Activated T-helper 2 cell treated with anti-CD3 and anti-CD28 coated beads, Interferon-gamma antibody, Interleukin-2, Interleukin-4, amounts not matched to agents 10 μg/mL and 5 μg/mL and 100 μg/mL, durations not matched to agents 14 hours and 24 hours and 36 hours (primary cell): ENCODE measurements at places on chromosomes 13 and 19.
A peak's percentile ranks its signal among the peaks of the same experiment; 100 is the strongest.

DNA sequence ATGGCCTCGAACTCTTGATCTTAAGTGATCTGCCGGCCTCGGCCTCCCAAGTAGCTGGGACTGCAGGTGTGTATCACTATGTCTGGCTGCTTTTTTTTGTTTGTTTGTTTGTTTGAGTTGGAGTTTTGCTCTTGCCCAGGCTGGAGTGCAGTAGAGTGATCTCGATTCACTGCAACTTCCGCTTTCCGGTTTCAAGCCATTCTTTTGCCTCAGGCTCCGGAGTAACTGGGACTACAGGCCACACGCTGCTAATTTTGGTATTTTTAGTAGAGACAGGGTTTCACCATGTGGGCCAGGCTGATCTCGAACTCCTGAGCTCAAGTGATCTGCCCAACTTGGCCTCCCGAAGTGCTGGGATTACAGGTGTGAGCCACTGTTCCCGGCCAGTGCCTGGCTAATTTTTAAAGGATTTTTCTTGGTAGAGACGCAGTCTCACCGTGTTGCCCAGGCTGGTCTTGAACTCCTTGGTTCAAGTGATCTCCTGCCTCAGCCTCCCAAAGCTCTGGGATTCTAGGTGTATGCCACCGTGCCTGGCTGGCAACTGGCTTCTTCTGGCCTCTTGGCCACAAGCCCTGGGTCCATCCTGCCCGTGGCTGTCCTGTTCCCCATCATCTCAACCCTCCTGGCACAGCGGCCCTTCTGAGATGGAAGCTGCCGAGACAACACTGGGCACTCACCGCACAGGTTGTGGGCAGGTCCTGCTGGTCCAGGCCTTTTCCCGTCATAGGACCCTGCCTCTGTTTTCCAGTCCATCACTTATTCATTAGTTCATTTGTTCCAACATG lies 11.5 kb downstream of the TECR start:
- no peak for DNase-seq

GRCh38 chr13:89053418-89053817 lies 1382.2 kb downstream of the SLITRK5 start:
- no peak for DNase-seq

DNA sequence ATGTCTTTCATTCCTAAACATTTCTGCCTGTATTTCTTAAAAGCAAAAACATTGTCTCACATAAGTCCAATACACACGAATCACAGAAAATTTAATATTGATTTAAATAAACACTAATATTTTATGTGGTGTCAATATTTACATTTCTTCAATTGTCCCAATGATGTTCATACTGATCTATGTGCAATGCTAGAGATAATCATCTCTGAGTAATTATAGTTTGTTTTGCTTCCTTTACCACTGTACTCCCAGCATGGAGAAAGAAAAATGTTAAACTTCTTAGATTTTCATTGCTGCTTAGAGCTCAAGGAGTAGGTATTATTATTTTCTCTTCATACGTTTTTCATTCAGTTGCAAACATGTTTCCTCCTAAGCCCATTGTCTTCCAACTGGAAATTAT lies 434.2 kb upstream of the PRR20A start:
- no peak for DNase-seq

DNA sequence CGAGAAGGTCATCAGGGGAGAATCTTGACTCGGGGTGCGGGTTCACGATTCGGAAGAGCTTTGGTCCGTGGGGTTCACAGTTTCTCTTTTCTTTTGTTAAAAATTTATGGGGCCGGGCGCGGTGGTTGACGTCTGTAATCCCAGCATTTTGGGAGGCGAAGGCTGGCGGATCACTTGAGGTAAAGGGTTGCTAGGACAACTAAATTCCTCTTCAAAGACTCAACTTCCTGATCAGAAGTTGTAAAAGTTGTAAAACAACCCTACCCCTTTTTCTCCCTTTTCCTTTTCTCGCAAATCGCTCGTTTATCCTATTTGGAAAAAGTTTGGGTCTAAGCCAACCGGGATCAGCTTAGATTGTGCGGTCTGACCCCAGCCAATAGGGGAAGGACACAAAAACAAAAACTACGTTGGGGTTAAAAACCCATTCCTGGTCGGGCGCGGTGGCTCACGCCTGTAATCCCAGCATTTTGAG lies 673 bp downstream of the ZNF486 start:
- no peak for DNase-seq

- no peak for DNase-seq
Observed at GRCh38 chr13:34391076-34391475, 551.0 kb upstream of the NBEA start.

- no peak for DNase-seq
Observed at GRCh38 chr19:18711893-18712292, 28.4 kb downstream of the CRTC1 start.

DNA sequence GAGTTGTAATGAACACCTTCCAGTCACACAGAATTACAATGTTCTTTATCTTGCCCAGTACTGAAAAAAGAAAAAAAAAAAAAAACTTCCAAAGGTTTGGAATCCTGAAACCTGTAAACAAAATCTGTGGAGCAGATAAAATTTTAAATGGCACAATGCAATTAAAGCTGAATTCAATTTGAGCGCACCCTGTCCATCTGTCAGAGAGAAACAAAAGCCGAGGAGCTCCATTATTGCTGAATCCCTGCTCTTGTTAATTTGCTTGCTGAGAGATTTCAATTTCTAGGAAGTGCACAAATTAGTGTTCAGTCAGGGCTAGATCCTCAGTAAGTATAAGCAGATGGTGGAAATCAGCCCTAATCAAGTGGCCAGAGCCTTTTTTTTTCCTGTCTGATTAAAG lies 65.2 kb downstream of the DACH1 start:
- DNase-seq, result no peak

GRCh38 chr19:23406721-23407120 lies 11.4 kb upstream of the ZNF91 start:
- DNase-seq, result no peak

DNA sequence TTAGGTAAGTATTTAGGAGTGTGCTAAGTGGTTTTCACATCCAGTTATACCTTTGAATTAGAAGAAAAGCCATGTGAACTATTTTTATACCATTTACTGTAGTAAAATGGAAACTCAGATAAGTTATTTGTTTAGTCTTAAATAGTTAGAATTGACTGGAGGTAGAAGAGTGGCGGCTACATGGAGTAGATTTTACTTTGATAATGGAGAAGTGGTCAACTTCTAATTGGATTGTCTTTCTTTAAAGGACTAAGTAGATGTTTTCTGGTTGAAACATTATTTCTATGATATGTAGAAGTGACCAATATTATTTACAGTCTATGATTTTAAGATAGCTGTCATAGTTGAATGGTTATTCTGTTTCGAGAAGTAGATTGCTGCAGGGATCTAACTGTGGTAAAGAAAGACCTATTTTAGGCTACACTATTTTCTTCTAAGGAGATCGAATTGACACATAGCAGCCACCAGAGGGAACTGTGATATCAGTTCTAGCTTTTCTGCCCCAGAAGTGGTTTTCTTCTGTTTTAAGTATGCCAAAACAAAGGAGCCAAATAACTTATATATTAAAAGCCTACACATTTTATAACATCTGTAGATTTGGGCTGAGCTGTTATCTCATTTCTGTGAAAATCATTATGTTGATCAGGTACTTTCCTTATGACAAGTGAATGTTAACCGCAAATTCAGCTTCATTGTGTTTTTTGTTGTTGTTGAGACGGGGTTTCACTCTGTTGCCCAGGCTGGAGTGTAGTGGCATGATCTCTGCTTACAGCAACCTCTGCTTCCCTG lies 26.1 kb downstream of the ZMYM2 start:
- DNase-seq, result no peak

DNA sequence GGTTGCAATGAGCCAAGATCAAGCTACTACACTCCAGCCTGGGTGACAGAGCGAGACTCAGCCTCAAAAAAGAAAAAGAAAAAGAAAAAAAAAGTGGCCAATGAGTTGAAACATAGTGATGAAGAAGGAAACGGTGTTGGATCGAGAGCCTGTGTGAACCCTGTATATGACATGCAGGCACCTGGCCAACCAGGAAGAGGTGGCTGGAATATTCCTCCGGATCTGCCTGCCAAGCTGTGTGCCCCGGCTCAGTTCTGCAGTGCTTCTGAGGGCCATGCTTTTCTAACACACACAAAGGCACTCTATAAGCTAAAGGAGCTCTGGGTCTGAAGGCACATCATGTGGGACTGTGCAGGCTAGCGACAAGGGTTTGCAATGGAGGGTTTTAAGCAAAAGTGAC lies 3.7 kb upstream of the ZNF444 start:
- no peak for DNase-seq

- DNase-seq, result no peak
Observed at GRCh38 chr13:51758691-51759090, 45.3 kb downstream of the DHRS12 start.

DNA sequence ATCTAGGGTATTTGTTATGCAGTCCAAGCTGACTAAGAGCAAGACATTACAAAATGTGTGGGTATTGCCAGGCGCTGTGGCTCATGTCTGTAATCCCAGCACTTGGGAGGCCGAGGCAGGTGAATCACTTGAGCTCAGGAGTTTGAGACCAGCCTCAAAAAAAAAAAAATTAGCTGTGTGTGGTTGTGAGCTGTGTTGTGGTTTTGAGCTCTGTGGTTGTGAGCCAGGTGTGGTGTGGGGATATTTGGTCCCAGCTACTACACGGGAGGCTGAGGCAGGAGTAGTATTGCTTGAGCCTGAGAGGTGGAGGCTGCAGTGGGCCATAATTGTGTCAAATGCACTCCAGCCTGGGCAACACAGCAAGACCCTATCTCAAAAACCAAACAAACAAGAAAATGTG lies 5.6 kb upstream of the KEAP1 start:
- DNase-seq, result no peak

GRCh38 chr19:45568732-45569131 lies 15.9 kb downstream of the OPA3 start:
- DNase-seq, result no peak

GRCh38 chr19:19203012-19203856 lies at the start of gene NR2C2AP:
TSS of gene NR2C2AP (minus strand) at chr19:19203414. CDS start at chr19:19203060, 354 bp downstream.
- peak; percentile 90 for DNase-seq

DNA sequence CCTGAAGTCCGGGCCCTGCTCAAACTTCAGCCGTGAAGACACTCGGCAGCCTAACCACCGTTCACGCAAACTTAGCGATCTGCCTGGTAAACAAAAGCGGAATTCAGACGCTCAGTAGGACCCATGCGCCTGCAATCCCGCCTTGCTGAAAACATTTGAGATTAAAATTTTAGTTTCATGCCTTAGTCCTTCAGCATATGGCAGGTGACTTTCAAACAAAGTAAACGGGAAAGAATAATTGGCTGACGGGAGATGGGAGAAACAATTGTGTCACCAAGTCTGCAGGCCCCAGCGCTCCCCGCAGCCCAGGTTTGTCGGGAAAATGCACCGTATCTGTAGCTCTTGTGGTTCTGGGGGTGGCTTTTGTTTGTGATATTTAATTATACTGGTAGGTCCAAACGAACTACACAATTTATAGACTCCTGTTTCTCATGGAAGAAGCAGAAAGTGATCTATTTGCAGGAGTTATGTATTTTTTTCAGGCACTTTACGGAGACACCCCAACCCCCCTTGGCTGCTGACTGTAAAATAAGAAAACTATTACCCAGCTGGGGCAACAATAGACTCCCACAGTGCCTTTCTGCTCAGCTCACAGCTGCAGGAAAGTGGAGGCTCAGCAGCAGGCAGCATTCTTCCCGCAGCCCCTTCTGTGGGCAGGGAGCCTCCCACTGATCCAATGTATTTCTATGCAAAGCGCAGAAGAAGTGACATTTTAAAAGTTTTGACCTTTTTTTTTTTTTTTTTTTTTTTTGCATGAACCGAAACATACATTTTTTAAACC lies 94.8 kb downstream of the SOX1 start:
- no peak for DNase-seq

DNA sequence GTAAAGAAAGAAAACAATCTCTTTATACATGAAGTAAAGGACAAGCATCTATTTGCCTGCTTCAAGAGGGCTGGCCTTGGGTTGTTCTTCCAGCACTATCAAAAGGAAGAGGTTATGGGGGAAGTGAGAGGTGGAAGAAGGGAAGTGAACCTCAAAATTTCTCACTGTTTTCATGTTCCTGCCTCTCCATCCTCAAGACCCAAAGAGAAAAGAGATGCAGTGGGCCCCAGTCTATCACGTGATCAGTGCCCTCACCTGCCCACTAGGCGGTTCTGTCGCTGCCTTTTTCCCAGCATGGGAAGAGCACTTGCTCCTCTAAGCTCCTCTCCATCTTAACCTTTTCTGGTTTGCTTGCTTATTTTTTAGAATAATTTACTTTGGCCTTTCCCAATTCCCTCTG lies 6.2 kb upstream of the USP12 start:
- DNase-seq, result no peak

GRCh38 chr19:11091703-11092153 lies 2.5 kb downstream of the LDLR start:
- DNase-seq, result peak; percentile 57

GRCh38 chr19:46134527-46134926 lies 10.0 kb upstream of the IGFL3 start:
- no peak for DNase-seq

- peak; percentile 49 for DNase-seq
Observed at GRCh38 chr19:49133621-49134454, 14.5 kb downstream of the PPFIA3 start.

DNA sequence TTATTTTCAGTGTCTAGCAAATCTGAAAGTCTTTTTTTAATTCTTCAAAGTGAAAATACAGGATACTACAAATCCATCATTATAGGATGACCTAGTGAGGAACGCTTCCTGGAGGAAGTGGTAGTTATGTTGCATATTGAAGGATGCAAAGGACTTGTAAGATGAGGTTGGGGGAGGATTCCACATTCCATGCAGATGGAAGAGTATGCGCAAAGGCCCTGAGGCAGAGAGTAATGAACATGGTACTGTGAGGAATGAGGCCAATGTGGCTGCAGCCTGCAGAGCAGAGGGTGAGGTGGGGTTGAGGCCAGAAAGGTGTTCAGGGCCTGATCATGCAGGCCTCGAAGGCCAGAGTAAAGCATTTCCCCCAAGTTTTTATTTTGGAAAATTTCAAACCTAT lies 202.8 kb downstream of the MTUS2 start:
- DNase-seq, result no peak

- DNase-seq, result no peak
Observed at GRCh38 chr13:112875627-112876026, 93.4 kb upstream of the MCF2L start.

GRCh38 chr13:114149774-114150740 lies 17.6 kb upstream of the RASA3 start:
- no peak for DNase-seq

DNA sequence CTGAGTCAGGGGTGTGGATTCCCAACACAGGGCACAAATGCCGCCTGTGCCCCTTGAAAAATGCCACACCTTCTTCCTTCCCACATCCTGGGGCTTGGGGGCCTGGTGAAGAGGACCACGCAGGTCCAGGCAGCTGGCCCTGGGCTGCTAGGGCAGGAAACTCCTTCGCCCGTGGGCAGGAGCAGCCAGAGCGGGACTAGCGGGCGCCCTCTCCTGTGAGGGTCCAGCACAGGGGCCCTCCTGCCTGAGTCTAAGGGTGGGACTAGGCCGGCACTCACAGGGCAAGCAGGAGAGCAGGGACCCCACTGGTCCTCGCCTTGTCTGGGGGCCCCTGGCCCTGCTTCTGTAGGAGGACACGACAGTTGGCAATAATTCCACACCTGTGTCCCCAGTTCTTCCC lies 7.5 kb upstream of the CEBPA start:
- DNase-seq, result no peak

GRCh38 chr19:30895946-30896345 lies 453.3 kb downstream of the TSHZ3 start:
- no peak for DNase-seq

GRCh38 chr19:18157465-18158063 lies 4.6 kb downstream of the PIK3R2 start:
- DNase-seq, result no peak

- DNase-seq, result no peak
Observed at GRCh38 chr19:38664503-38665211, 17.2 kb downstream of the ACTN4 start.
